ENCODE measurements at places on chromosomes 5 and 9. TPM values are rescaled to one million over a fixed set of nuclear protein-coding genes. Genes with fewer than 3 reads are reported as not detected.
A peak's percentile ranks its signal among the peaks of the same experiment; 100 is the strongest.

GRCh38 chr9:76394960-76395252, 680 bp upstream of the RFK start:
- DNase-seq: peak; percentile 75

DNA sequence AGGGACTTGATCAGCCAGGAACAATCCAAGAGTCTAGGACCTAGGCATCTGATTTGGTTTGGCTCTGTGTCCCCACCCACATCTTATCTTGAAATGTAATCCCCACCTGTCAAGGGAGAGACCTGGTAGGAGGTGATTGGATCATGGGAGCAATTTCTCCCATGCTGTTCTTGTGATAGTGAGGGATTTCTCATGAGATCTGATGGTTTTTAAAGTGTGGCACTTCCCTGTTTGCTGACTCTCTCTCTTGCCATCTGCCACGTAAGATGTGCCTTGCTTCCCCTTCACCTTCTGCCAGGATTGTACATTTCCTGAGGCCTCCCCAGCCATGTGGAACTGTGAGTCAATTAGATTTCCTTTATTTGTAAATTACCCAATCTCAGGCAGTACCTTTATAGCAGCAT, 201.7 kb upstream of the ACTBL2 start:
- DNase-seq: no peak

SLIT3 gene
- total RNA-seq: under 0.01 TPM

C9orf50 gene
- not detected for total RNA-seq

SPINK1 gene
- not detected for total RNA-seq

CER1 gene
- under 0.01 TPM for total RNA-seq

IQGAP2 gene
- 86.2 TPM for total RNA-seq
